PC-3 (cell line): ENCODE measurements at places on chromosomes 11 and 22.

GRCh38 chr11:78821371-78822306 is 247.0 kb upstream of the NARS2 start:
- H3K36me3 ChIP-seq = no peaks in the 10 kb centered on the region
- peaks cover 29% of the 10 kb centered on the region for H3K4me1 ChIP-seq
- H3K4me3 ChIP-seq = no peak overlapping the region

DNA sequence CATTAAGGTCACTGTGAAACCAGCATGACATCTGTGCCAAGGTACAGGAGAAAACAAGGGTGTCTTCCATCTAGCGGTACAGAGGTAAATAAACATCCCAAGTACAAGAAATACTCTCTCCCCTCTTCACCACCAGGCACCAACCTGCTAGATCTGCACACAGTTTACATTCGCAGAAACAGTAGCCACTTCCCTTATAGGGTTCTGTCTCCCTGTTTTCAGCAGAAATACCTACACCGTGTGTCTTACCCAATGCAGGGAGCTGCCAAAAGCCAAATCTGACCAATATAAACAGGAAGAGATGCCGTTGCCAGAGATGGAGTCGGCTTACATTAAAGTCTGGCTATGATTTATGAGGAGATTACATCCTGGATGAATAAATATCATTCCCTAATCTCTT is 1.2 kb downstream of the SCN4B start:
- DNase-seq = peak; percentile 34
- H3K36me3 ChIP-seq = no peaks in the 10 kb centered on the region
- H3K4me1 ChIP-seq = peaks cover 15% of the 10 kb centered on the region; the same call in 1 of the 2 replicates
- no peak overlapping the region for H3K4me3 ChIP-seq
- peaks cover 64% of the 10 kb centered on the region for H3K27me3 ChIP-seq

DNA sequence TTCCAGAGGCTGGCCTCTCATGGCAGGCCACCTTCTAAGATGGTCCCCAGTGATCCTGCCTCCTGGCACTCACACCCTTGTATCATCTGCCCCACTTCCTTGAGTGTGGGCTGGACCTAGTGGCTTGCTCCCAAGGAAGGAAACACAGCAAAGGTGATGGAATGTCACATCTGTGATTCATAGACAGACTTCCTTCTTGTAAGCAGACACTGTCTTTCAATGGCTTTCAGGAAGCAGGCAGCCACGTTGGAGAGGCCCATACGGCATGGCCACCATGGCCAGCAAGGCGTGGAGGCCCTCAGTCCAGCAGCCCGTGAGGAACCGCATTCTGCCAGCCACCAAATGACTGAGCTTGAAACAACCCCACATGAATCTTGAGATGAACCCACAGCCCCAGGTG is 11.3 kb downstream of the LMO1 start:
- H3K4me1 ChIP-seq = no peaks in the 10 kb centered on the region
- H3K27ac ChIP-seq = no peak overlapping the region
- no peaks in the 10 kb centered on the region for H3K36me3 ChIP-seq
- H3K27me3 ChIP-seq = peaks cover 16% of the 10 kb centered on the region
- no peak overlapping the region for H3K4me3 ChIP-seq
- DNase-seq = peak; percentile 30

DNA sequence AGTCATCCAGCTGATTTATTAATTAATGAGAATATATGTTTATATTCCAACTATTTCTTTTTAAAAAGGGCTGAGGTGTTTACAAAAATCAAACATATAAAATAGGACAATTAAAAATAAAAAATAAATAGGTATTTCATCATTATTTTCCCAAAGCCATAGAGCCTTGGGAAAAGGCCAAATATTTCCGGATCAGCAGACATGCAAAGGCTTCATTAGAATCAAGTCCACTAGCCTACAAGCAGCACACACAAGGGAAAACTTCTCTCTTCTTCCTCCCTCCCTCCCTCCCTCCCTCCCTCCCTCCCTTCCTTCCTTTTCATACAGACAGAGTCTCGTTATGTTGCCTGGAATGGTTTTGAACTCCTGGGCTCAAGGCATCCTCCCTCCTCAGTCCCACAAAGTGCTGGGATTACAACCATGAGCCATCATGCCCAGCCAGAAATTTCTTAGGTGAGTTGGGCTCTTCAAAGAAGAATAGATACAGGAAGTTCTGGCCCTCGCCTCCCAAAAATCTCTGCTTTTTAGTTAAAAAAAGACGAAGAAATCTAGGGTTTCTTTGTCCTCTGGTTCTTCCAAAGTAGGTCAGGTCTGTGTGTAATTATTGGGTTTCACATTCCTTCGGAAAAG is 121.2 kb downstream of the SIK3 start:
- no peak overlapping the region for H3K27ac ChIP-seq
- no peaks in the 10 kb centered on the region for H3K36me3 ChIP-seq
- no peak overlapping the region for H3K4me3 ChIP-seq
- H3K4me1 ChIP-seq = peaks cover 6% of the 10 kb centered on the region; the same call in 1 of the 2 replicates
- H3K27me3 ChIP-seq = no peaks in the 10 kb centered on the region
- DNase-seq = no peak

GRCh38 chr11:109939166-109939810 is 153.9 kb upstream of the ZC3H12C start:
- H3K36me3 ChIP-seq = no peaks in the 10 kb centered on the region
- H3K27me3 ChIP-seq = no peaks in the 10 kb centered on the region
- H3K4me3 ChIP-seq = no peak overlapping the region
- H3K27ac ChIP-seq = peak overlapping the region; percentile 85
- peaks cover 22% of the 10 kb centered on the region for H3K4me1 ChIP-seq

DNA sequence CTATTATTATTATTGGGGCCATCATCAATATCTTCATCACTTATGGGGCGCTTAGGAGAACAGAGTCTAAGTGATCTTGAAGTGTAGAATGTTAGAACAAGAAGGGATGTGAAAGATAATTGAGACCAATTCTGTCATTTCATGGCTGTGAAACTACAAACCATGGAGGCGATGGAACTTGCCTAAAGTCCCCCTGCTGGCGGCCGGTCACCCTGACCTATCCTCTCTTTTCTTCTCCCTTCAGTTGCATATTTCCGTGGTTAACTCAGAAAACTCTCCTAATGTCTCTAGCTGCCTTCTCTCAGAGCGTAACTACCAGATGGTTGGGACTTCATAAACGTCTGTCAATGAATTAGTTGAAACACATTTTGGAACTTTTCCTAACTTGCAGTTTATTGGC is 6.6 kb upstream of the OR4B1 start:
- no peaks in the 10 kb centered on the region for H3K36me3 ChIP-seq
- no peaks in the 10 kb centered on the region for H3K27me3 ChIP-seq
- H3K4me3 ChIP-seq = no peak overlapping the region
- H3K4me1 ChIP-seq = no peaks in the 10 kb centered on the region

DNA sequence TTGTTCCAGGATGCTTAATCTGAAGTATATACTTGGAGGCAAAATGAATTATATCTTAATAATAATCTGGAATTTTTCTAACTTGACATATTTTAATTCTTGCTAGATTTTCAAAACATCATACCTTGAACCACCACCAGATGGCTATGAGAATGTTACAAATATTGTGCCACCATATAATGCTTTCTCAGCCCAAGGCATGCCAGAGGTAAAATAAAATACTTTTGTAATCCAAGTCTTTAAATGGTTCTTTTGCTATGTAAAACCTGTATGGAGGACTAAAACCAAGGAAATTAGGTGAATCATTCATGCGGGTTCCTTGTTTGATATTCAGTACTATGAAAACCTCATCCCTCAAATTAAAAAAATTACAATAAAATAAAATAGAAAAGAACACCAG is 14.4 kb downstream of the NAALAD2 start:
- H3K27ac ChIP-seq = no peak overlapping the region
- H3K36me3 ChIP-seq = no peaks in the 10 kb centered on the region
- H3K4me1 ChIP-seq = no peaks in the 10 kb centered on the region
- peaks cover 26% of the 10 kb centered on the region for H3K27me3 ChIP-seq

DNA sequence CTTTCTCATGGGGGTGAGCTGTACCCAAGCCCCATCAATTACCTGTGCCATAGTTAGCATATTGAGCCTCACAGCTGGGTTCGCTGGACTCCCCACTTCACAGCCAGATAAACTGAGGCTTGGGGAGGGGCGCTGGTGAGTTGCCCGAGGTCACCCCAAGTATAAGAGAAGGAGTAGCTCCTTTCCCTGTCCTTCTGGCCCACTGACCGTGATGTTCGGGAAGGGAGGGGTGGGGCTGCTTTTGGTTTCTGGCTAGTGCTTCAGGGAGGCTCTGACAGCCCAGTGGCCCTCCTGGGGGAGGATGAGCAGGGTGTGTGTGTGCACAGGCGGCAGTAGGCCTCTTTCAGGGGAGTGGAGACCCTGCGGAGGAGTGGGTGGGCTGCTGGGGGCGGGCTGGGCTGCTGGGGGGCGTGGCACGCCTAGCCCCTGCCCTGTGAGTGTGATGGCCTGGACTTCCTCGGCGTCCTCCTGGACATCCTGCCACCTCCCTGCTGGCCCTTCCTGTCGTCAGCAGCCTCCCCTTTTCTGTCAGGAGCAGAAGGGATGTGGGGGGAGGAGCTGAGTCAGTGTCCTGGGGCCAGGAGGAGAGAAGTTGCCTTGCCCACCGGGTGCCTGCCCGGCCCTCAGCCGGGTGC is 50.3 kb downstream of the TRIOBP start:
- peak overlapping the region; percentile 88 for H3K4me3 ChIP-seq
- H3K27me3 ChIP-seq = no peaks in the 10 kb centered on the region
- DNase-seq = peak; percentile 80
- H3K36me3 ChIP-seq = no peaks in the 10 kb centered on the region
- peak overlapping the region; percentile 92 for H3K27ac ChIP-seq
- H3K4me1 ChIP-seq = peaks cover 76% of the 10 kb centered on the region

- no peak for DNase-seq
- H3K27ac ChIP-seq = no peak overlapping the region
- no peaks in the 10 kb centered on the region for H3K4me1 ChIP-seq
- no peaks in the 10 kb centered on the region for H3K36me3 ChIP-seq
Measured at GRCh38 chr22:46583571-46583970, 36.6 kb upstream of the GRAMD4 start.

GRCh38 chr22:22928666-22929380 is 41.2 kb downstream of the IGLL5 start:
- H3K4me3 ChIP-seq = no peak overlapping the region
- H3K27ac ChIP-seq = no peak overlapping the region
- H3K4me1 ChIP-seq = peaks cover 21% of the 10 kb centered on the region; the same call in 1 of the 2 replicates
- H3K36me3 ChIP-seq = no peaks in the 10 kb centered on the region

GRCh38 chr11:69698362-69698761 is 5.5 kb downstream of the FGF19 start:
- H3K4me3 ChIP-seq = no peak overlapping the region
- H3K36me3 ChIP-seq = no peaks in the 10 kb centered on the region
- no peak overlapping the region for H3K27ac ChIP-seq
- no peaks in the 10 kb centered on the region for H3K27me3 ChIP-seq

- no peak overlapping the region for H3K4me3 ChIP-seq
- peaks cover 9% of the 10 kb centered on the region for H3K4me1 ChIP-seq
- H3K27ac ChIP-seq = peak overlapping the region; percentile 45
- H3K27me3 ChIP-seq = no peaks in the 10 kb centered on the region
- DNase-seq = peak; percentile 64
Measured at GRCh38 chr22:21837248-21837979, 30.0 kb downstream of the MAPK1 start.

DNA sequence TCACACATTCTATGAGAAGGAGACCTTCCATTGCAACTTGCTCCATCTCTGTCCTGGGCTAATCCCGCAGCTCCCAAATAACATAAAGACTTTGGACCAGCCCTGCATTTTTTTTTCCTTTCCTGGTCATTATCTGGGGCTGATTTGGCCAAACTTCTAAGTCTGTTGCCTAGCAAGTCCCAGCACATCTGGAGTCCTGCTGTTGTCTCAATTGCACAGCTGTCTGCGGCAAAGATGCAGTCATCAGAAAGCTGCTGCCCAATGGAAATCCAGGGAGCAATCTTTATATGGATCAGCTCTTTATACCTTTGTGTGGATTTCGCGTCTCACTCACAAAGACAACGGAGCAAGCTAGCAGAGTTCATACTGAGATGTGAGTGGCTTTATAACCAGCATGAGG is 105.9 kb downstream of the NXPE2 start:
- no peaks in the 10 kb centered on the region for H3K36me3 ChIP-seq
- H3K4me3 ChIP-seq = no peak overlapping the region
- no peak for DNase-seq
- no peaks in the 10 kb centered on the region for H3K4me1 ChIP-seq
- H3K27ac ChIP-seq = no peak overlapping the region
- peaks cover 25% of the 10 kb centered on the region for H3K27me3 ChIP-seq

GRCh38 chr22:19962909-19963806 is 21.5 kb upstream of the TXNRD2 start:
- no peaks in the 10 kb centered on the region; the same call in 1 of the 2 replicates for H3K36me3 ChIP-seq
- no peaks in the 10 kb centered on the region for H3K27me3 ChIP-seq
- peaks cover 21% of the 10 kb centered on the region for H3K4me1 ChIP-seq

- no peak overlapping the region for H3K27ac ChIP-seq
- no peaks in the 10 kb centered on the region for H3K27me3 ChIP-seq
- H3K4me1 ChIP-seq = no peaks in the 10 kb centered on the region
- no peak overlapping the region for H3K4me3 ChIP-seq
- DNase-seq = no peak
- H3K36me3 ChIP-seq = no peaks in the 10 kb centered on the region
Measured at GRCh38 chr22:40247976-40248375, 70.3 kb downstream of the TNRC6B start.

GRCh38 chr11:57244911-57245310 is 7.9 kb upstream of the APLNR start:
- H3K27me3 ChIP-seq = peaks cover 21% of the 10 kb centered on the region
- H3K36me3 ChIP-seq = no peaks in the 10 kb centered on the region
- no peaks in the 10 kb centered on the region for H3K4me1 ChIP-seq
- H3K27ac ChIP-seq = no peak overlapping the region
- DNase-seq = no peak

GRCh38 chr22:32552521-32552920 is 77.9 kb downstream of the FBXO7 start:
- DNase-seq = no peak
- H3K4me3 ChIP-seq = no peak overlapping the region
- H3K36me3 ChIP-seq = no peaks in the 10 kb centered on the region
- H3K27me3 ChIP-seq = no peaks in the 10 kb centered on the region
